ENCODE measurements at places on chromosomes 2 and 18. TPM values are rescaled to one million over a fixed set of nuclear protein-coding genes. Genes with fewer than 3 reads are reported as not detected.

The CLEC4F gene
- polyA plus RNA-seq: not detected

The C2orf42 gene
- polyA plus RNA-seq: 38.4 TPM

The SLC66A2 gene
- 18.3 TPM for polyA plus RNA-seq

The CCDC68 gene
- polyA plus RNA-seq: not detected

The LYPD1 gene
- polyA plus RNA-seq: not detected

The HOXD9 gene
- polyA plus RNA-seq: not detected

The OSR1 gene
- not detected for polyA plus RNA-seq

The CRYGD gene
- not detected for polyA plus RNA-seq

The IL18RAP gene
- not detected for polyA plus RNA-seq

Measured in CD4-positive, CD25-positive, alpha-beta regulatory T cell (primary cell).